MV-4-11 (cell line): ENCODE measurements at places on chromosomes 1 and 21.

GRCh38 chr1:167782946-167783345 is 61.2 kb downstream of the MPZL1 start:
- DNase-seq, result no peak

DNA sequence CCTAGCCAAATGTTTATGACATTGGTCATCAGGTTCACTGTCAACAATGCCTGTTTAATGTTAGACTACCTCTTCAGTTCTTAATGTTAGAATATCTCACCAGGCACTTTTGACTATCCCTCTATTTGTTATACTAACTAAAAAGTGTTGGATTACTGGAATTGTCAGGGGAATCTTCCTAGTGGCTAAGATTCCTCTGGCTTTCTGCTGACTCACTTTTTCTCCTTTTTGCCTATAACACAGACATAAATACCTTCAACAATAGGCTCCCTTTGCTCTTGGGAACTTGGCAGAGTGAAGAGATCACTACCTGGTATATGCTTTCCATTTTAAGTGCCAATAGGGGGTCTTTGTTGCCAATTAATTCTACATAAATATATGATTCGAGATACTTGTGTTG is 68.5 kb downstream of the TMEM200B start:
- no peak for DNase-seq

- peak; percentile 19 for DNase-seq
Observed at GRCh38 chr21:38082936-38083485, 166.8 kb upstream of the KCNJ6 start.

GRCh38 chr1:184583849-184584248 is 170.8 kb downstream of the EDEM3 start:
- DNase-seq, result no peak

- DNase-seq, result peak; percentile 93
Observed at GRCh38 chr1:150410582-150411101, 46.7 kb downstream of the RPRD2 start.
